RPMI7951 (cell line): ENCODE measurements at places on chromosomes 4 and X.
A peak's percentile ranks its signal among the peaks of the same experiment; 100 is the strongest.

DNA sequence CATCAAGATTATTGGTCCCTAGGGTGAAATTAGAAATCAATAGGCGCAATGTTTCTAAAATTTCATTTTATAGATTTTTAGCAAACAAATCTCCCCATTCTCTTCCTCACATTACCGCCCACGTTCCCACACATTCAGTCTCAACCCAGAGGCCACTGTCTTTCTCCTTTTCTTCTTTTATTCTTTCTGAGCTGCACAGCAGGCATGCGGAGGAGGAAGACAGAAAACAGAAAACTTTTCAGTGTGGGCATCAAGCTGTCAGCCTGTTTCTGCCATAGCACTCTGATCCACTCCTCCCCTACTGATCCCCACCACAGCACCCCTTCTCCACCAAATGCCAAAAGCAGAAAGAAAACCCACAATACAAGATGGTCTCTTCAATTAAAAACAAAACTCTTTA, 94.8 kb upstream of the ADAMTS3 start:
- DNase-seq, result no peak

GRCh38 chr4:105594099-105595010, 41.9 kb downstream of the ARHGEF38 start:
- no peak for DNase-seq

DNA sequence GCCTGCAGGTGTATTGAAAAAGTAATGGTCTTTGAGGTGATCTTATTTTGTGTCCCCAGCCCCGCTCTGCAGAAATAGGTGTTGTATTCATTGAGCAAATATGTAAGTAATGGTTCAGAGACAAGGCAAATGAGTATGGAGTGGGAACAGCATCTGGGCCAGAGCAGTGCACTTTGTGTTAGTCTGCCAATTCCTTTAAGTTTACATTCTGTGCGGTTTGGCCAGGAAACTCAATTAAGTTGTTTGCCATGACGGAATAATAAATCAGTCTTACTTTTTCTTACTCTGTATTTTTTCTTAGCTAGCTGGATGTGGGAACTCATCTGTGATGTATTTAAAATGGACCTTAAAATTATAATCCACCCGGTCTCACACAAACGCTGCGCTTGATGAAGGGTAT, 12.6 kb downstream of the DCLK2 start:
- no peak for DNase-seq

DNA sequence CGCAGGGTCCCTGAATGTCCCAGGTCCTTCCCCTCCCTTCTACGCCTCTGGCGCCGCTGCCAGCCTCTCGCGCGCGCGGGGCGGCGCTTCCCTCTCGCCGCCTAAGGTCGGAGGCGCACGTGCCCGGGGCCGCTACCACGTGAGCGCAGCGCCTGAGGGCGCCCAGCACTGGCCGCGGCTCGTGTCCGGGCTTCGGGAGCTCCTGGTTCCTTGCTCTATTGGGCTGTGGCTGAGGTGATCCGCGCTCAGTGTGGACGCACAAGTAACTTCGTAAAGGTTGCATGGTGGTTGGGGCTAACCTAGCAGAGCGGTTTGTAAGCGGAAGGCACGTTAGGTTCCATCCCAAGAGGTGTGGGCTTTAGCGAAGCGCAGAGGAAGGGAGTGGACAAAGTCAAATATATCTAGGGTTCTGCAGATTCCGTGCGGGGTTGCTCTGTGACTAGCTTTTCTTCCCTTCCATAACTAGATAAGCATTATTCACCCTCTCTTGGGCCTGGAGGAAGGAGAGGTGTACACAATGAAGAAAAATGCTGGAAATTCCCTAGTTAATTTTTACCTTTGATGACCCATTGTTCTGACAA, 1.8 kb downstream of the TLL1 start:
- DNase-seq, result no peak

DNA sequence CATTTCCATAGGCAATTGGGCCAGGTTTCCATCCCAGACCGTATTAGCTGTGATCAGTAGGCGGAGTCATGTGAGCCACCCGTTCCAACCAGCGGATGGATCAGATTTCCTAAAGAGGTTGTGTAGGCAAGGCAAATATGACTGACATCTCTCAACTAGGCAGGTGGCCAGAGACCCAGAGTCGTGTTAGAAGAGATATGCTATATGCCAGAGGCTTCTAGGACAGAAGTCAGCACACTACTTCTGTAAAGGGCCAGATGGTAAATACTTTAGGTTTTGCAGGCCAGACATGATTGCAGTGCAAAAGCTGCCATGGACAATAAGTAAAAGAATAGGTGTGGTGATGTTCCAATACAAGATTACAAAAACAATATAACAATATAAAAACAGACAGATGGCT, 788.4 kb downstream of the RPA4 start:
- no peak for DNase-seq

- DNase-seq, result peak; percentile 52
Observed at GRCh38 chrX:56978172-56978571, 17.2 kb downstream of the SPIN3 start.

GRCh38 chr4:25090516-25090915, 59.8 kb upstream of the LGI2 start:
- no peak for DNase-seq

- no peak for DNase-seq
Observed at GRCh38 chr4:140281828-140282552, 91.5 kb upstream of the SCOC start.

GRCh38 chrX:65508851-65509250, 25.7 kb downstream of the LAS1L start:
- DNase-seq, result no peak

- no peak for DNase-seq
Observed at GRCh38 chr4:72171761-72172160, 140.0 kb downstream of the NPFFR2 start.

GRCh38 chr4:139163806-139164206, 13.2 kb downstream of the ELF2 start:
- DNase-seq, result no peak

DNA sequence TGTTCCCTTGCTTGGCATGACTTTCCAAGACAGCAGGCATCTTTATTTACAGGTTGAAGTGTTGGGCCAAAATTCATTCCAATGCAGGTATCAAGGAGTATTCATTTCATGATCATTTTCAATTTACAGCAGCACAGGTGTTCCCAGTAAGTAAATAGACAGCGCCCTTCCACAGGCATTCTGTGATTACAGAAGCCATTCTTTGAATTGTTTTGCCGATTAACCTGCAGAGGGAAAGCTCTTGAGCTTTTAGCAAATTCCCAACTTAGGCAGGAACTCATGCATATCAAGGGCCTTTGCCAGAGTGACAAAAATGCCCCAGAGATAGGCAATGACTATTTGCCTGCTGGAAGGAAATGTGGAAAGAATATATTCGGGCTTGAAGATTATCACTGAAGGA, 6.8 kb downstream of the TXK start:
- no peak for DNase-seq

DNA sequence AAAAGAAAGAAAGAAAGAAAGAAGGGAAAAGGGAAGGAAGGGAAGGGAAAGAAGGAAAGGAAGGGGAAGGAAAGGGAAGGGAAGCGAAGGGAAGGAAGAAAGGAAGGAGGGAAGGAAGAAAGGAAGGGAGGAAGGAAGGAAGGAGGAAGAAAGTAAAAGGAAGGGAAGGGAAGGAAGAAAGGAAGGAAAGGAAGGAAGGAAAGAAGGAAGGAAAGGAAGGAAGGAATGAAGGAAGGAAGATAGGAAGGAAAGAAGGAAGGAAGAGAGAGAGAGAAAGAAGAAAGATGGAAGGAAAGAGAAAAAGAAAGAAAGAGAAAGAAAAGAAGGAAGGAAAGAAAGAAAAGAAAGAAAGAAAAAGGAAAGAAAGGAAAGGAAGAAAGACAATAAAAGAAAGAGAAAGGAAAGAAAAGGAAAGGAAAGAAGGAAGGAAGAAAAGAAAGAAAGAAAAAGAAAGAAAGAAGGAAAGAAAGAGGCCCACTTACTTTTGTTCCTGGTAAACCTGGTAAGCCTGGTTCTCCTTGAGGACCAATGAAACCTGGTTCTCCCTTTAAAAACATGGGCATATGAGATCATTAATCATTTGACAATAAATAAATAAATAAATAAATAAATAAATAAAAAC, 105.9 kb upstream of the ETNPPL start:
- DNase-seq, result no peak
